ENCODE measurements at places on chromosomes 3 and 15. TPM values are rescaled to one million over a fixed set of nuclear protein-coding genes. Genes with fewer than 3 reads are reported as not detected.

The SEC22C gene
- 60.4 TPM for total RNA-seq

- DNase-seq = no peak
Observed at GRCh38 chr3:9331171-9331570, 31.7 kb upstream of the THUMPD3 start.

GRCh38 chr15:71659730-71660067 is 150.7 kb upstream of the NR2E3 start:
- DNase-seq = no peak

DNA sequence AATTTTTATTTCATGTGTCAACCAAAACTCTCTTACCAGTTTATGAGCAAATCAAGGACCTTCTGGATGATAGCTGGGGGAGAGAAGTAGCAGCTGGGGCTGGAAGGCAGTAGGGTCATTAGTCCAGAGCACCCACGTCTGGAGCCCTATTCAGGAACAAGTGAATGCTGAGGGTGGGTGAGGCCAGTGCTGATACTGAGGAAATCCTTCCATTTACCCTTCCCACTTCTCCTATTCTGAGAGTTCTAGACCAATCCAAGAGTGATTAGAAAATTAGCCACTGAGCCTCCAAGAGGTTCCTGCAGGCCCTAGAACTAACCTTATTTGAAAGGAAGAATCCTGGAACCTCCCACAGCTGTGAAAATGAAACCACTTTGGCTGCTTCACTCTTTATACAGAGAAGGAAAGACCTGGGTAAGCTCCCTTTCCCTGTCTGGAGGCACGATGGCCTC is 46.2 kb upstream of the VILL start:
- no peak for DNase-seq

- no peak for DNase-seq
Observed at GRCh38 chr3:89042236-89042835, 65.1 kb upstream of the EPHA3 start.
